Activated CD8-positive, alpha-beta memory T cell treated with anti-CD3 and anti-CD28 coated beads for 24 hours (primary cell): ENCODE measurements at places on chromosomes 13 and 19.

DNA sequence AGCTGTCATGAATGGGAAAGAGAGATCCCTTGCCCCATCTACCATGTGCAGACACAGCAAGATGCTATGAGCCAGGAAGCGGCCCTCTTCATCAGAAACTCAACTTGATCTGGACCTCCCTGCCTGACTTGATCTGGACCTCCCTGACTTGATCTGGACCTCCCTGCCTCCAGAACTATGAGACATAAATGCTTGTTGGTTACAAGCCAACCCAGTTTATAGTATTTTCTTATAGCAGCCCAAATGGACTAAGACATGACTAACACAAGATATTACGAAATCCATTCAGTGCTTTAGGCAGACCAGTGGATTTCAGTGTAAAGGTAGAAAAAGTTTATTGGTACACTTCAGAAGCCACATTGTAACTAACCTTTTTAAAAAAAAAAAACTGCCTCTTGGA is 15.6 kb downstream of the PCID2 start:
- DNase-seq: no peak

DNA sequence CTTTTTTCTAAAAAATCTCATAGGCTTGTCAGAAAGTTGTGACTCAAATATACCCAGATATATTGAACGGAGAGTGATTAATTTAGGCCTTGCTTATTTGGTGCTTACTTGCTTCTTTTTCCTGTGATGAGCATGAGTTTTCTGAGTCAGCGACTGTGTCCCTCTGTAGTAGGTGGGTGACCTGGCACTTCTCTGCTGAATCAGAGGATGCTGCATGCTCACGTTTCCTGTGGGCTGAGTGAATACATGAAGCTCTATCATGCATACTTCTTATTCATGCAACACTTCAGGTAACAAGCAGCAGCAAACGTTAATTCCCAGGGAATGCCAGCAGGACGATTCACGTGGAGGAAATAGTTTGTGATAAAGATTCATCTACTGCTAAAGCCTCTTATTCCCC is 245.0 kb downstream of the KLF5 start:
- no peak for DNase-seq

GRCh38 chr19:17778968-17779929 is 15.7 kb upstream of the B3GNT3 start:
- DNase-seq: no peak

DNA sequence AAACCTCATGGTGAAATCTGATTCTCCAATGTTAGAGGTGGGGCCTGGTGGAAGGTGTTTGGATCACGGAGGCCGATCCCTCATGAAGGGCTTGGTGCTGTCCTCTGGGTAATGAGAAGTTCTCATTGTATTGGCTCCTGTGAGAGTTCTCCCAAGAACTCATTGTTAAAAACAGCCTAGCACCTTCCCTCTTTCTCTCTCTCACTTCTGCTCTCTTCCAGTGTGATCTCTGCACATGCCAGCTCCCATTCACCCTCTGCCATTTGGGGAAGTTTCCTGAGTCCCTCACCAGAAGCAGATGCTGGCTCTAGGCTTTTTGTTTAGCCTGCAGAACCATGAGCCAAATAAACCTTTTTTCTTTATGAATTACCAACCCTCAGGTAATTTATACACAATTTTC is 3.1 kb upstream of the SUCLA2 start:
- no peak for DNase-seq

DNA sequence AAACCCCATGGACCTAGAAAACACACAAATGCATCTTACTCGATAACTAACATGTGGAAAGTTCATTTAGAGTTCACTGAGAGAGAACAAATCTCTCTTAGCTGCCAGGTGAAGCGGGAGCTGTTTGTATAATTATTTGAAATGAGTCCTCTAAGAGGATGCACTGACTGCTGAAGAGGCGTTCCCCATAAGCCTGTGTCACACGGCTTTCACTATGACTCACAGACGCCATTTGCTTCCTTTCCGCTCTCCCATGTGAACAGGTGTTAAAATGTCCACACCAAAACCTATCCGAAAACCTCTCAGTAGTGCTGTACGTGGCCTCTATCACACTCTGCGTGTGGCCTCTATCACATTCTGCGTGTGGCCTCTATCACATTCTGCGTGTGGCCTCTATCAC is 101.8 kb downstream of the SOX1 start:
- DNase-seq: no peak

DNA sequence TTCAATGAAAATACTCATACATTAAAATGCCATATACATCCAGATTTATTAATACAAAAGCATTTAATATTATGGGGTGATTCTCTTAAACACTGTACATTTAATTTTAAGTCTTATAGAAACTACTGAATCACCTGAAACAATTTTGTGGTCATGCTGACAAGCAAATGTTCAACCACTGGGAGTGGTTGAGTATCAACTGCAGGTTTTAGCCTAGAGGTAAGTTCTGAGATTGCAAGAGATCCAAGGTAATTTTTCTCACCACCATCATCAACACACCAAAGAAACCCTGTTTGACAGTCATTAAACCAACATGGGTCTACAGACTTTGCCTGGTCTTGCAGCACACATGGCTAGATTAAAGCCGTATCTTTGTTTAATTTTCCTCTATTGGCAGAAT is 196.3 kb downstream of the LHFPL6 start:
- DNase-seq: no peak
